Upper lobe of left lung (tissue), 6 donors: ENCODE measurements at places on chromosomes 3 and 15. TPM values are rescaled to one million over a fixed set of nuclear protein-coding genes. Genes with fewer than 3 reads are reported as not detected.
A peak's percentile ranks its signal among the peaks of the same experiment; 100 is the strongest.

GRCh38 chr15:41806291-41807181 is 21.4 kb upstream of the JMJD7 start:
- no peak overlapping the region for H3K4me3 ChIP-seq
- peak; percentile 45 for DNase-seq
- H3K27ac ChIP-seq, result no peak overlapping the region
- no peaks in the 10 kb centered on the region for H3K36me3 ChIP-seq
- H3K4me1 ChIP-seq, result no peaks in the 10 kb centered on the region

DNA sequence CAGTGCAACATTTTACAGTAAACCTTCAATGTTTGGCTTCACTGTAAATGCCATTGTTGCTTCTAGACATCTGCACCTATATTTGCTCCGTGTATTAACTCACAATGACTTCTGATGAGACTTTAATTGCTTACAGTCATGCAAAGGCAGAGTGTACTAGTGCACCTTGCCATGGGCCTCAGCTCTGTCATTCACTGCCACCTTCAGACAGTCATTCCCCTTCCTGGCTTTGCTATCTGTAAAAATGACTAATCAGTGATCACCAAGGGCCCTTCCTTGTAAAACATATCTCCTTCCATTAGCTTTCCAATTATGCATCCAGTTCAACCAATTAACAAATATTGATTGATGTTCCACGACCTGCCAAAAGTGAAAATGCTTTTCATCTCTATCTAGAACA is 120.3 kb downstream of the ARRDC4 start:
- peaks cover 15% of the 10 kb centered on the region for H3K4me1 ChIP-seq
- DNase-seq, result no peak
- no peaks in the 10 kb centered on the region for H3K27me3 ChIP-seq
- H3K27ac ChIP-seq, result no peak overlapping the region
- no peak overlapping the region for H3K4me3 ChIP-seq

GRCh38 chr3:192901435-192901834 is 16.2 kb downstream of the MB21D2 start:
- DNase-seq, result no peak
- no peaks in the 10 kb centered on the region for H3K4me1 ChIP-seq
- no peak overlapping the region for H3K4me3 ChIP-seq
- H3K36me3 ChIP-seq, result no peaks in the 10 kb centered on the region
- H3K27ac ChIP-seq, result no peak overlapping the region

GRCh38 chr3:184540777-184541681 is 20.6 kb upstream of the EPHB3 start:
- no peaks in the 10 kb centered on the region for H3K27me3 ChIP-seq
- peak; percentile 87 for DNase-seq
- no peak overlapping the region for H3K27ac ChIP-seq
- H3K36me3 ChIP-seq, result no peaks in the 10 kb centered on the region
- no peaks in the 10 kb centered on the region for H3K4me1 ChIP-seq

DNA sequence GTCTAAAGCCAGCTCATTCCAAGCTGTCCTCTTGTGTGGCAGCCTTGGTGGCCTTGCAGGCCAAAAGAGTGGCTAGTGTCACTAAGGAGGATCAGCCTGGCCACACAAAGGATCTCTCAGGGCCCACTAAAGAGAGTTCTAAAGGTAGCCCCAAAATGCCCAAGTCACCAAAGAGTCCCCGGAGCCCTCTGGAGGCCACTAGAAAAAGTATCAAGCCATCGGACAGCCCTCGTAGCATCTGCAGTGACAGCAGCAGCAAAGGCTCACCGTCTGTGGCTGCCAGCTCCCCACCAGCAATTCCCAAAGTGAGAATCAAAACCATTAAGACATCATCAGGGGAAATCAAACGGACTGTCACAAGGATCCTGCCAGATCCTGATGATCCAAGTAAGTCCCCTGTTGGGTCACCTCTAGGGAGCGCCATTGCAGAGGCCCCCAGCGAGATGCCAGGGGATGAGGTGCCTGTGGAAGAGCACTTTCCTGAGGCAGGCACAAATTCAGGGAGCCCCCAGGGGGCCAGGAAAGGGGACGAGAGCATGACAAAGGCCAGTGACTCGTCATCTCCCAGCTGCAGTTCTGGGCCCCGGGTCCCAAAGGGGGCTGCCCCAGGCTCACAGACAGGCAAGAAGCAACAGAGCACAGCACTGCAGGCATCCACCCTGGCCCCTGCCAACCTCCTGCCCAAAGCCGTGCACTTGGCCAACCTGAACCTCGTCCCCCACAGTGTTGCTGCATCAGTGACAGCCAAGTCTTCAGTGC is 33.5 kb upstream of the ALPK3 start:
- DNase-seq, result no peak
- no peaks in the 10 kb centered on the region for H3K27me3 ChIP-seq
- peaks cover 54% of the 10 kb centered on the region for H3K36me3 ChIP-seq
- H3K27ac ChIP-seq, result no peak overlapping the region

DNA sequence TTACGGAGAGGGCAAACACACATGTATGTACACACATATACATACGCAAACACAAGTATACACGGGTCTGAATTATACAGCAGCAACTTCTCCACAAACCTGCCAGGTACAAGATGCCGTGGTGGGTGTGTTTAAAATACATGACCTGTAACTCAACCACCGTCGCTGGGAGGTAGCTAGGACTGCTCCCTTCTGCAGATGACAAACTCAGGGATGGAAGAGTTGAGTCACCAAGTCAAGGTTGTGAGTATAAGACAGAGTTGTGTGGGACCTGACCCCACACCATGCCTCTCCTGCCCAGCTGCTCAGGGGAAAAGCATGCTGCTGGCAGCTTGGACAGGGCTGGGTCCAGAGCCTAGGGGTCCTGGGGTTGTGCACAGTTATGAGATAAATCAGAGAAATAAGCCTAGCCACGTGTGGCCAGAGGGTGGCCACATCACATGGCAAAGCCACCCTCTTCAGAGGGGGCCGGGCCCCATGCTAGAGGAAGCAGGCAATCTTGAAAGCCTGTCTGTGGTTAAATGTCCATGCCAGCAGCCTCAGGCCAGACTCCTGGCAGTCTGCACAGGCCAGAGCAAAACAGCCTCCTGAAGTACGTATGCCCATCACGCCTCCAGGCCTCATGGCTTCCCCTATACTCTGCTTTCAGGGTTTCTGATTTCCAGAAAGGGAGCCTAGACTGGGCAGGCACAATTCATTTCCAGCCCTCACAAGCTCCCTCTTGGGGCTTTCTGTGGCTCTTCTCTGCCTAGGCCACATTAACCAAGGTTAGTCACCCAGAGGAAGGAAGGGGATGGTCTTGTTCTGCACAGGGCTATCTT is 107.7 kb upstream of the RPL32 start:
- no peaks in the 10 kb centered on the region for H3K27me3 ChIP-seq
- peaks cover 37% of the 10 kb centered on the region for H3K4me1 ChIP-seq
- H3K27ac ChIP-seq, result no peak overlapping the region
- no peak for DNase-seq
- no peaks in the 10 kb centered on the region for H3K36me3 ChIP-seq

- H3K27me3 ChIP-seq, result peaks cover 27% of the 10 kb centered on the region
- DNase-seq, result peak; percentile 78
- no peaks in the 10 kb centered on the region for H3K36me3 ChIP-seq
Observed at GRCh38 chr3:141052201-141053069, 1.3 kb downstream of the SPSB4 start.

GRCh38 chr3:72309661-72310418 is 524.9 kb upstream of the PROK2 start:
- no peak for DNase-seq
- no peaks in the 10 kb centered on the region for H3K36me3 ChIP-seq
- H3K4me3 ChIP-seq, result no peak overlapping the region
- peak overlapping the region; percentile 80 for H3K27ac ChIP-seq

DNA sequence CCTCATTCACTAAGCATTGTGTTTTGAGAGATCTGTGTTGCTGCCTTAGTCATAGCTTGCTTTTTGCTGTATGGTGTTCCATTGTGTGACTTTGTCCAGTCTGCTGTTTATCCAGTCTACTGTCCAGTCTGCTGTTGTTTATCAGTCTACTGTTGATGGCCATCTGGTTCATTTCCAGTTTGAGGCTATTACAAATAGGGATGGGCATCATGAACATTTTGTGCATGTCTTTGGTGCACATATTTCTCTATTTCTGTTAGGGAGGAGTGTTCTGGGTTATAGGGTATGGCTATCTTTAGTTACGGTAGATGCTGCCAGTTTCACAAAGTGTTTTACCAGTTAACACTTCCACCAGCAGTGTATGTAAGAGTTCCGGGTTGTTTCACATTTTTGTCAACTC is 22.2 kb upstream of the CLEC3B start:
- H3K4me3 ChIP-seq, result no peak overlapping the region
- peaks cover 3% of the 10 kb centered on the region for H3K36me3 ChIP-seq
- H3K4me1 ChIP-seq, result no peaks in the 10 kb centered on the region
- no peaks in the 10 kb centered on the region for H3K27me3 ChIP-seq

GRCh38 chr3:57048052-57048671 is 12.3 kb upstream of the SPATA12 start:
- DNase-seq, result no peak
- no peak overlapping the region for H3K27ac ChIP-seq
- no peaks in the 10 kb centered on the region for H3K27me3 ChIP-seq
- H3K4me1 ChIP-seq, result no peaks in the 10 kb centered on the region
- no peak overlapping the region for H3K4me3 ChIP-seq

GRCh38 chr3:35946854-35947515 is 307.7 kb downstream of the ARPP21 start:
- DNase-seq, result no peak
- H3K4me3 ChIP-seq, result no peak overlapping the region
- no peaks in the 10 kb centered on the region for H3K27me3 ChIP-seq
- no peaks in the 10 kb centered on the region for H3K4me1 ChIP-seq

GRCh38 chr3:78976200-78976599 is 791.6 kb downstream of the ROBO1 start:
- DNase-seq, result no peak
- H3K4me1 ChIP-seq, result peaks cover 2% of the 10 kb centered on the region
- no peaks in the 10 kb centered on the region for H3K27me3 ChIP-seq
- no peaks in the 10 kb centered on the region for H3K36me3 ChIP-seq
- no peak overlapping the region for H3K4me3 ChIP-seq

DNA sequence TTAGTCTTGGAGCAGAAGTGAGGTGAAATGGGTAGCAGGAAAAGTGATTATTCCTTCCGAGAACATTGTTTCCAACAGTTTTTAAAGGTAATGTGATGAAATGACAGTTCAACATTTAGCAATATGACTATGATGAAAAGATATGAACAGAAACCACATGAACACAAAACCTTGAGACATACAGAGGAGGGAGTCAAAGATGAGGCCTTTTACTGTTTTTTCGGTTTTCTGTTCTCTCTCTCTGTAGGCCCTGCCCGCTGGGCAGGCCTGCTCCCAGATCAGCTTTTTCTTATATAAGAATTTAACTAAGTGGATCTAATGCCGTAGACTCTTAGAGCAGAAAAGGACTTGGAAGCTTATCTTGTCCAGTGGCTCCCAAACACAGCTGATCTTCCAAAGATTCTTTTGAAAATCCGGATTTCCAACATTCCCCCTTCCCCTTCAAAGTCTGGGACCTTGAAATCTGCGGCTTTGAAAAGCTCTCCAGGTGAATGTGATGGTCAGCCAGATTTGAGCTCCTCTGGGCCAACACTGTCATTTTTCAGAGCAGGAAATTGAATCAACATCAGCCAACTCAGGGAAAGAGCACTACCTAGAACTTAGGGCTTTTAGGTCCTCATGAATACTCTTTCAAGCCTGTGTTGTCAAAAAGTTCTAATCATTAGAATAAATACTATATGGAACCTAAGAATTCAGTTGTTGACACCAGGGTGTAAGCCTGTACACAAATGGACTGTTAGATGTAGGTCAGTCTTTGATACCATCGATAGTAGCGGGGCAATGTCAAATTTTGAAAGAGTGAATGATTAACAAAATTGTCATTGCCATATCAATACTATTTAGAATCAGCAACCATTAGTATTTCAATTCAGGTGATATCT is 372.7 kb downstream of the SHQ1 start:
- no peaks in the 10 kb centered on the region for H3K4me1 ChIP-seq
- DNase-seq, result no peak
- H3K27me3 ChIP-seq, result no peaks in the 10 kb centered on the region
- no peak overlapping the region for H3K27ac ChIP-seq
- H3K4me3 ChIP-seq, result no peak overlapping the region
- no peaks in the 10 kb centered on the region for H3K36me3 ChIP-seq

GRCh38 chr3:55412545-55412944 is 74.6 kb downstream of the WNT5A start:
- no peak overlapping the region for H3K27ac ChIP-seq
- H3K4me1 ChIP-seq, result no peaks in the 10 kb centered on the region
- no peak for DNase-seq

DNA sequence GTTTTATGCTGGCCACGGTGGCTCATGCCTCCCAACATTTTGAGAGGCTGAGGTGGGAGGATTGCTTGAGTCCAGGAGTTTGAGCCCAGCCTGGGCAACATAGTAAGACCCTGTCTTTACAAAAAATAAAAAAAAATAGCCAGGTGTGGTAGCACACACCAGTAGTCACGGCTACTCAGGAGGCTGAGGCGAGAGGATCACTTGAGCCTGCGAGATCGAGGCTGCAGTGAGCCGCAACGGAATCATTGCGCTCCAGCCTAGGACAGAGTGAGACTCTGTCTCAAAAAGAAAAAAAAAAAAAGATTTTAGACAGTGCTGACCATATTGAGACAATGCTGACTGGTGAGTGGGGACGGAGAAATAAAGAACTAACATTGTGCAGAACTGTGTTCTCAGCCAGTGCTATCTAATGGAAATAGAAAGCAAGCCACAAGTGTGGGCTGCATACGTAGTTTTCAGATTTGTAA is 67.2 kb downstream of the ST6GAL1 start:
- H3K4me3 ChIP-seq, result no peak overlapping the region
- no peak for DNase-seq
- peak overlapping the region; percentile 35 for H3K27ac ChIP-seq
- H3K36me3 ChIP-seq, result no peaks in the 10 kb centered on the region

- no peak overlapping the region for H3K27ac ChIP-seq
- H3K27me3 ChIP-seq, result no peaks in the 10 kb centered on the region
- DNase-seq, result no peak
- no peak overlapping the region for H3K4me3 ChIP-seq
Observed at GRCh38 chr15:45395943-45396342, 17.6 kb upstream of the GATM start.

- peak overlapping the region; percentile 56 for H3K4me3 ChIP-seq
- peaks cover 55% of the 10 kb centered on the region for H3K4me1 ChIP-seq
- peak; percentile 85 for DNase-seq
- H3K27ac ChIP-seq, result no peak overlapping the region
Observed at GRCh38 chr3:43995547-43996378, 245.9 kb upstream of the TOPAZ1 start.

GRCh38 chr3:122930063-122930997 is 97.2 kb downstream of the SEMA5B start:
- H3K27me3 ChIP-seq, result no peaks in the 10 kb centered on the region
- DNase-seq, result no peak
- no peaks in the 10 kb centered on the region for H3K4me1 ChIP-seq
- H3K36me3 ChIP-seq, result no peaks in the 10 kb centered on the region

The PRKCD gene
- 59.6 TPM for total RNA-seq

The CEP97 gene
- total RNA-seq, result 4.7 TPM

The FAM227B gene
- total RNA-seq, result 25.1 TPM

The CHST14 gene
- 17.8 TPM for total RNA-seq

The NEK11 gene
- total RNA-seq, result 40.4 TPM

The XCR1 gene
- total RNA-seq, result 0.15 TPM

The SHC4 gene
- total RNA-seq, result under 0.01 TPM

The SRGAP3 gene
- 5.1 TPM for total RNA-seq

The LYZL4 gene
- not detected for total RNA-seq
